ENCODE measurements at places on chromosomes 5 and 9.

GRCh38 chr5:33824516-33825195, 67.1 kb downstream of the ADAMTS12 start:
- no peaks in the 10 kb centered on the region for H3K4me1 ChIP-seq
- no peak overlapping the region for H3K27ac ChIP-seq
- peaks cover 10% of the 10 kb centered on the region for H3K27me3 ChIP-seq
- no peak overlapping the region for H3K4me3 ChIP-seq
- no peaks in the 10 kb centered on the region for H3K36me3 ChIP-seq

- H3K27me3 ChIP-seq: no peaks in the 10 kb centered on the region
- no peak overlapping the region for H3K4me3 ChIP-seq
- H3K27ac ChIP-seq: no peak overlapping the region
- no peaks in the 10 kb centered on the region for H3K4me1 ChIP-seq
- DNase-seq: no peak
Measured at GRCh38 chr5:5069851-5070250, 70.3 kb upstream of the ADAMTS16 start.

GRCh38 chr9:30140407-30140806, 2244.0 kb upstream of the ACO1 start:
- DNase-seq: no peak
- H3K4me1 ChIP-seq: no peaks in the 10 kb centered on the region
- no peaks in the 10 kb centered on the region for H3K27me3 ChIP-seq

- H3K4me3 ChIP-seq: peak overlapping the region; percentile 68
- H3K27ac ChIP-seq: peak overlapping the region; percentile 93
- H3K4me1 ChIP-seq: peaks cover 55% of the 10 kb centered on the region
- DNase-seq: peak; percentile 23
Measured at GRCh38 chr9:80231318-80232236, 659.8 kb downstream of the TLE4 start.

Data from activated B cell treated with CpG ODN at 0.5 μM for 24 hours (primary cell).